ENCODE measurements at places on chromosomes 4 and X.

DNA sequence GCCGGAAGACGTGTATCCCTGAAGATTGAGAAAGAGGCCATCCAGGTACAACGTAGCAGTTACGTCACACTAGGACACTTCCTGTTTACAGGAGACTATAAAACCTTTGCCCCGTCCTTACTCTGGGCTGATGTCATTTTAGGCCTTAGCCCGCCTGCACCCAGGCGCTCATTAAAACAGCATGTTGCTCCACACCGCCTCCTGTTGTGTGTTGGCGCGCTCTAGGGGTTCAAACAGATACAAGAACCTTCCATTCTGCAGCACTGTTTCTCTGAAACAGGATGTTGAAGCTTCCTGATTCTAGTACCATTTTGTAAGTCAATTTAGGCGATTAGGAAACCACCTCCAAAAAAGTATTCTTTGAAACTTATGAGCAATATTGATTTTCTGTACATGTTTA is 722.1 kb downstream of the PCDH7 start:
- no peak for DNase-seq

GRCh38 chr4:170446782-170447181 is 357.0 kb upstream of the AADAT start:
- DNase-seq, result no peak

DNA sequence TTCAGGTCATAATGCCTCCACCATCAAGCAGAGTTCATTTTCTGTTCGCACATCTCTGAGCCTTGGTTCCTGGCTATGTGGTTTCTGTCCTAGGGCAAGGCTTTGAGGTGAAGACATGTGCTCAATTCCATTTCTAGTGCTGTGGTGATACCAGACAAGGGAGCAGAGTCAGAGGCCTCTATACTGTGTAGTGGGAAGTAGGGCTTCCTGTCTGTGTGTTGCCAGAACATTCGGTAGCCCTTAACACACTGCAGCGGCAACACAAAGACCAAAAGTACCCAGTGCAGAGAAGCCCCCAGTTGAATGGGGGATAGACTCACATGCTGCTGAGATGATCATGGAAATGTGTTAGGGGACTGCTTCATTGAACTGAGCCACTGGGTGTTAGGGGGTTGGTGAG is 56.4 kb downstream of the STARD8 start:
- DNase-seq, result no peak

- no peak for DNase-seq
Measured at GRCh38 chr4:36930562-36931111, 313.9 kb upstream of the NWD2 start.

- no peak for DNase-seq
Measured at GRCh38 chr4:184347251-184348239, 126.8 kb downstream of the IRF2 start.

- no peak for DNase-seq
Measured at GRCh38 chr4:169167957-169168858, 102.5 kb downstream of the SH3RF1 start.

DNA sequence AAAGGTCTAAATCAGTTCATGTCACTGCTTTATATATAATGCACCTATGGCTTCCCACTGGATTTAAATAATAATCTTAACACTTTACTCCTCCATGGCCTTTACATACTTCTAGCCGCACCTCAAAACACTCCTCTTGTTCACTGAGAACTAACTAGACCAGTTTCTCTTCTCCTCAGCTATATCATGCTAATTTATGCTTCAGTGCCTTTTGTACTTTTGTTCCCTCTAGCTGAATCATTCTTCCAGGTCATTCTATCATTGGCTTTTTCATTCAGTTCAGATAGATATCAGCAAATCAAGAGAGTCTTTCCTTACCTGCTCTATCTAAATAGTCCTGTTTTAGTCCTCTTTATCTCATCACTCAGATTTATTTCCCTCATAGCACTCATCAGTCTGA is 64.2 kb downstream of the TET2 start:
- no peak for DNase-seq

- DNase-seq, result no peak
Measured at GRCh38 chr4:150104404-150105027, 26.3 kb downstream of the DCLK2 start.

DNA sequence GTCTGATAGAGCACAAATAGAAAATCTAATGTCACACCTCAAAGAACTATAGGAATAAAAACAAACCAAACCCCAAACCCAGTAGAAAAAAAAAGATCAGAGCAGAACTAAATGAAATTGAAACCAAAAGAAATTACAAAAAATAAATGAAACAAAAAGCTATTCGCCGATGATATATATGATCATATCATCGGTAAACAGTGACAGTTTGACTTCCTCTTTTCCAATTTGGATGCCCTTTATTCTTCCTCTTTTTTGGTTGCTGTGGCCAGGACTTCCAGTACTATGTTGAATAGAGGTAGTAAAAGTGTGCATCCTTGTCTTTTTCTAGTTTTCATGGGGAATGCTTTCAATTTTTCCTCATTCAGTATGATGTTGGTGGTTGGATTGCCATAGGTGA is 215.3 kb upstream of the AR start:
- DNase-seq, result no peak

DNA sequence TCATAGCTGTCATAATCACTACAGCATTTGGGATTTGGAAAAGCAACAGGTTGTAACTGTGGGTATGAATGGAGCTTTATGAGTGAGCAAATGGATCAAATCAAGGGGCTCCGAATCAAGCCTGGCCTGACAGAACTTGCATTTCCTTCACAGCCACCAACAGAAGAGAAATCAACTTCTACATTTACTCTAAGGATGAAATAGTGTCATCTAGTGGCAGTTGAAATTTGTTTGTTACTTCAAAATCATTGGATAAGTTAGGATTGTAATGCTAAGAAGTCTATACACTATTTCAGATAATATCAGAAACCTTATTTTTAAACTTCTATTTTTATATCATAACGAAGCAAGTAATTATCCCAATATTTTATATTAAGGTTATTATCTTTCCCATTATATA is 10.7 kb upstream of the WDR17 start:
- DNase-seq, result no peak

DNA sequence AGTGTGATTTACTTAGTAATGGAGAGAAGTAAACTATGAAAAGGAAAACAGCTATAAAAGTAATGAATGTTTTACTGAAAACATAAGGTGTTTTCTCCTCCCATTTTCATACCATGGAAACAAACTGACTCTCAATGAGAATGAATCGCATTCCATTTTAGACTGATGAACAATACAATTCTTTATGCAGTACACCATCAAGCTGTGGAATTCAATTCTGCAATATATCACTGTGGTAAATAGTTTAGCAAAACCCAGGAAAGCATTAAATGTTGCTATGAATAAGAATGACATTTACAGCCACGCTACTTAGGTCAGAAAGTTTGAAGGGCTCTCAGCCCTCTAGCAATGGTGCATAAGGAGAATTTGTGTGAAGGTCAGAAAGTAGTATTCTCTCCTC is 7.4 kb downstream of the DCAF8L2 start:
- no peak for DNase-seq

DNA sequence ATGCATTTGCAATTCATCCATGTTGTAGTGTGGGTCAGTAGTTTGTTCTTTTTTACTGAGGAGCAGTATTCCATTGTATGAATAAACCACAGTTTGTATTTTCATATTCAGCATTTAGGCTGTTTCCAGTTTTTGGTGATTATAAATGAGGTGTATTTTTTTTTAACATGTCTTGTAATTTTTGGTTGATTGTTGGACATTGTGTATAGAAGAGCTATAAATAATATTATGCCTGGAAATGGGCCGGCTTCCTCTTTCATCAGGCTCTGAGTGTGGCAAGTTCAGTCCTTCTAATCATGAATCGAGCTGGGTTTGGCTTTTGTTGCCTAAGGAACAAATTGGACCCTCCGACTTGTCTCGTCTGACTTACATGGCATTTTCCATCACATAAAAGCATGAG is 115.7 kb downstream of the PSAPL1 start:
- DNase-seq, result no peak

GRCh38 chr4:139712882-139713281 is 47.3 kb downstream of the MGST2 start:
- no peak for DNase-seq

DNA sequence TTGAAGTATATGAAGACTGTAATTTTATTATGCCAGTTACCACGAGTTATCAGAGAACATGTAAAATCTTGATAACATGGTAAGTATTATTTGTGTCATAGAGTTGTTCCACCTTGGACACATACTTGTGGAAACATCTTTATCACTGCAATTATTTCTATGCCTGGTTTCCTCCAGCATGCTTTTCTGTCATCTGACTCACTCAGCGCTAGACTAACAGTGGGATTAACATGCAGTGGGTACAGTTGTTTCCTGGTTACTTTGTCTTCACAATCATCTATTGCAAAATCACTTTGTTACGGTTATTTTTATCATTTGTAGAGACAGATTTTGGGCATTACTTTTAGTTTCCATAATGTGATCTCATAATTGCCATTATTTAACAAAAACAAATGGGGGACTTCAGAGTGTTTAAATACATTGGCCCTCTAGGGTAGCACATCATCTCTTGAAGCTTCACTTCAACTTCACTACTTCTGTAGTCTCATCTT is at the start of gene STATH:
Gene STATH (plus strand): TSS at position 441 of the 491 bp plus-strand sequence. CDS start 2,472 bp downstream, outside the sequence.
- DNase-seq, result no peak

DNA sequence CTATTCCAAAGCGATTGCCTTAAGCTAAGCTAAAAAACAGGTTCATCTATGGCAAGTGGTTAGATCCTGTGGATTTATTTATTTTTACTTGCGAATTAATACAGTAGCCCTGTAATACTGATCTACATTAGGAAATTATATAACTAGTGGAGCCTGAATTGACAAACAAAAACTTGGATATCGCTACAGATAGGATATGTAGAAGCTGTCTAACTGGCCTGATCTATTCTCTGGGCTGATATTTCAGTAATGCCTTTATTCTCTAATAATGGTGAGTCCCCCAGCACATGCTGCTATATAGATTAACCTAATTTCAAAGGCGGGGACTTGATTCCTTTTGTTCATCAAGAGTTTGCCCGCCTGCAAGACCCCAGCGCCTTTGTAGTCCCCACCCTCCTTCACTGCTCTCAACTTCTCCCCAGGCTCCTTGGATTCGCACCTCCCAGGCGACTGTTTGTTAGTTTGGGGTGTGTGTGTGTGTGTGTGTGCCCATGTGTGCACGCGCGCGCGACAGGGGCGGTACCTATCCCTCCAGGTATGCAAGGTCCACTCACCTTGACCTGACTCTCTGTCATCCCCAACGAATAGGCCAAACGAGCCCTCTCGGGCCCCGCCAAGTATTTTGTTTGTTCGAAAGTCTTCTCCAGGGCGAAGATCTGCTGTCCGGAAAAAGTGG is 3.8 kb downstream of the NKX6-1 start:
- DNase-seq, result no peak

DNA sequence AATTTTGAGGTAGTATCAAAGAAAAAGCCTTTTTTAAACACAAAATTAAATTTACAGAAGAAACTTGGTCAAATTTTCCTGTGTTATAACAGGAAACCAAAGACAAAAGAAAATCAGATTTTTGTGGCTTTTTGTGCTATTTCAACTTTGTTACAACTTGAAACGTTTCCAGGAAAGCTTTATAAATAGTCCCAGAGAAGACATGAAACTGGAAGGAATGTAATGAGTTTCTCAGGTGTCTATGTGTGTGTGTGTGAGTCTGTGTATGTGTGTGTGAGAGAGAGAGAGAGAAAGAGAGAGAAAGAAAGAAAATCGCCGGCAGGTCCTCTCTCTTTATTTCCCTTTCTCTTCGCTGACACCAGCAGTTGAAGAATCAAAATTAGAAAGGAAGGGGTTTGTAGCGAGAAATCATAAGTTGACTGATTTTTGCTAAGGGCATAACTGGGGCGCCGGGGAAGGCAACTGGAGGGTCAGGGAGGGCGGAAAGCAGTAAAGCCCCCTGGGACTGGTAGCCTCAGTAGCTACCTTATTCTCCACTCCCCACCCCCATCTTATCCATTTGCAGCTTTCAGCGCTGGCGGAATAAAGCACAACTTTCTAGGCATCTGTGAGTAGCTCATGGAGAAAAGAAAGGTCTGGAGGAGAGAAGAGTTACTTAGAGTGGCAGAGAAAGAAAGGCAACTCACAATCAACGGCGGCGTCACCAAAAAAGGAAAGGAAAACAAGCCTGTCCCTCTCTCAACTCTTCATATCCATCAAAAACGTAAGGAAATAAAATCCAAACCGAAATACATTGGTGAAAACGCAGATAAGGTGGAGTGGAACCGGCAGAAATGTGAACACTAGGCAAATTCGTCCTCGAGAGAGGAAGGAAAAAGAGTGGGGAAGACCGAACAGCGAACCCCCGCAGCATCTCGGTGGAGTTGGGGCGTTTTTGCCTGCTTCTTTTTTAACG is 1.3 kb downstream of the TMEM47 start:
- no peak for DNase-seq

DNA sequence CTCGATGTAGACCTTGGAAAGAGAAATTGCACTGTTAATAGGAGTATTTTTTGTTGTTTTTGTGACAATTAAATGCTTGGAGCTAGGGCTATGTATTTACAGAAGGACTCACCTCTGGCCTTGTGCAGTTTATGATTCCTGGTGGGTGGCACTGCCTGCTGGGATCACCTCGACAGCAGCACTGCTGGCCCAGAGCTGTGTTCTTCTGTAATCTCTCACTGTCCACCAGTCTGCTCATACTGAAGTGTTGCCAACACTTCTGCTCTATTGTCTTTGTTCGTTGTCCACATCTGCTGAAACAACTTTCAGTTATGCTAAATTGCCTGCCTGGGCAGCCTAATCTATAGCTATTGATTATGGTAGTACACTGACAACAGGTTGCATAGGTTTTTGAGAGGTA is 194.4 kb upstream of the ANK2 start:
- DNase-seq, result no peak

DNA sequence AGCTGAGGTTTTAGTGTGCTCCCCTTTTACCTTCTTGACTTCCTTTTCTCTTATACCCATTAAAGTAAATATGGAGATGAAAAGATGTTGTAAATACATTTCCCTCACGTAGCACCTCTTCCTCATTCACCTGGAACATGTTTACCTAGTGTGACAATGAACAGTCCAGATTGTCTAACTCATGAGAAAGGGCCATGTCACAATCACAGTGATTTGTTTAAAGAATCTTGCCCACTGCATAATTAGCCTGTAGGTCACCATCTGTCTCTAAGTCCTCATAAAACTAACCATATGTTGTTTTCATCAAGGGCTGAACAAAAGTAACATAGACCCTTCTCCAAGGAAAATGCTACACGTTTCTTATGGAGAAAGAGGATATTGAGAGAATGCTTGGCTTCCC is 85.7 kb downstream of the TSPAN5 start:
- DNase-seq, result no peak

GRCh38 chr4:180057891-180058671 is 2185.1 kb upstream of the TENM3 start:
- no peak for DNase-seq

GRCh38 chr4:134708026-134708425 is 506.4 kb upstream of the PABPC4L start:
- no peak for DNase-seq

Measured in stimulated activated CD4-positive, alpha-beta T cell treated with anti-CD3 and anti-CD28 coated beads, TNF-alpha, amount 100 ng/mL, for 4 hours (primary cell).